Activated CD4-positive, alpha-beta T cell treated with anti-CD3 and anti-CD28 coated beads, Interleukin-2, amount 10 ng/mL, durations not matched to agents 7 days and 5 days (primary cell): ENCODE measurements at places on chromosomes 3 and 15. TPM values are rescaled to one million over a fixed set of nuclear protein-coding genes. Genes with fewer than 3 reads are reported as not detected.

Gene LRRC28
- total RNA-seq = 26.0 TPM

DNA sequence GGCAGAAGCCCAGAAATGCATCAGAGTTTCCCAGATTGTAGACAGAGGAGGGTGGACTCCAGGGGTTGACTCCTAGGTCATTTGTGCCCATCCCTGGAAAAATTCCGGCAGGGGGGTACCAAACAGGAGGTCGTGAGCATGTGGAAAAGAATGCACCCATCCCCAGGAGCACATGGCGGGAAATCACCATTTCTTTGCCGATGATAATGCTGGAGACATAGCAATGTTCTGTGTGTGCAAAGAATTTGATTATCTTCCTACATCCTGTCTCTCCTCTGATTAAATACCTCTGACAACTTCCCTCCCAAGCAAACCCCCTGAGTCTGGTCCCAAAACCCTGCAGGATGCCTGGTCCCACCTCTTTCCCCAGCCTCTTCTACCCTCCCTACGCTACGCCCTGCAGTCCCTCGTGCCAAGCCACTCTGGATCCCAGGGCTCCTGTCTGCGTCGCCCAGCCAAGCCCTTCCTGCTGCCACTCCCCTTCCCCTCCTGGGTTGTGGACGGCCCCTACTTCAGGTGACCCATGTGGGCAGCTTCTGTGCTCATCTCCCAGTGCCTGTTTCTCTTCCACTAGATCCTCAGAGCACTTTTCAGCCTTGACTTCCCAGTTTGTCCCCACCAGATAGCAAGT lies 15.8 kb downstream of the WNT7A start:
- H3K4me3 ChIP-seq = no peak overlapping the region
- peaks cover 4% of the 10 kb centered on the region for H3K36me3 ChIP-seq
- peaks cover 5% of the 10 kb centered on the region for H3K27me3 ChIP-seq
- H3K27ac ChIP-seq = no peak overlapping the region
- DNase-seq = no peak
- H3K4me1 ChIP-seq = peaks cover 52% of the 10 kb centered on the region

- H3K27me3 ChIP-seq = no peaks in the 10 kb centered on the region
- no peak overlapping the region for H3K4me3 ChIP-seq
- no peak for DNase-seq
- H3K36me3 ChIP-seq = peaks cover 3% of the 10 kb centered on the region
- H3K4me1 ChIP-seq = peaks cover 22% of the 10 kb centered on the region
These were observed 22.5 kb downstream of the TTC21A start for GRCh38 chr3:39130026-39130425.

- H3K4me1 ChIP-seq = peaks cover 20% of the 10 kb centered on the region
- peaks cover 17% of the 10 kb centered on the region for H3K27me3 ChIP-seq
- peak overlapping the region; percentile 61 for H3K4me3 ChIP-seq
- no peaks in the 10 kb centered on the region for H3K36me3 ChIP-seq
These were observed 995 bp downstream of the ADAMTS17 start for GRCh38 chr15:100340721-100341238.

Gene CELSR3
- 8.6 TPM for total RNA-seq

Gene CHRM5
- not detected for total RNA-seq

DNA sequence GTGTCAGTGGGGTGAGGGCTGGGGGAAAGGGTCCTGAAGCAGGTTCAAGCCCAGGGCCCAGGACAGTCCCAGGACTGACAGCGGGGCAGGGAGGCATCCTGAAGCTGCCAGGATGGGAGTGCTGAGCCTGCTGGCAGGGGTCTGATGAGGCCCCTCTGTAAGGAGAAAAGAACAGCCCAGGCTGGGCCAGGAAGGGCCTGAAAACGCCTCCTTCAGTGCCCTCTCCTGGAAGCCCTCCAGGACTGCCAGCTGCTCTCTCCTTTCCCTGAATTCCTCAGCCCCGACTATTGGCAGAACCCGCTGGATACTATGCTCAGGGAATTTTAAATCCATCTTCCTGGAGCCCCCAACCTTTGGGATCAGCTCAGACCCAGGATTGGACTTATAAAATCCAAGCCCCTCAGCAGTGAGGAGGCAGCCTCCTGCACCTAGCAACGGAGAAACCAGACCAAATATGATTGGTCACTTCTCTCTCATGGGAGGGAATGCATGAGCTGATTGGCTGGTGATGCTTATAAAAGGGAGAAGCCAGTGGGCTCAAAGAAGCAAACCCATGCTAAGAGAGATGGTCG lies 203.5 kb upstream of the LINGO1 start:
- H3K36me3 ChIP-seq = no peaks in the 10 kb centered on the region
- no peak overlapping the region for H3K4me3 ChIP-seq

Gene PRSS50
- total RNA-seq = not detected

GRCh38 chr3:136021803-136022202 lies 56.3 kb downstream of the PPP2R3A start:
- H3K4me1 ChIP-seq = no peaks in the 10 kb centered on the region
- H3K36me3 ChIP-seq = no peaks in the 10 kb centered on the region
- no peak for DNase-seq
- H3K27ac ChIP-seq = no peak overlapping the region
- no peak overlapping the region for H3K4me3 ChIP-seq

- H3K27ac ChIP-seq = no peak overlapping the region
- no peaks in the 10 kb centered on the region for H3K36me3 ChIP-seq
- H3K4me3 ChIP-seq = no peak overlapping the region
These were observed 131.0 kb downstream of the PDZRN3 start for GRCh38 chr3:73493543-73494308.

DNA sequence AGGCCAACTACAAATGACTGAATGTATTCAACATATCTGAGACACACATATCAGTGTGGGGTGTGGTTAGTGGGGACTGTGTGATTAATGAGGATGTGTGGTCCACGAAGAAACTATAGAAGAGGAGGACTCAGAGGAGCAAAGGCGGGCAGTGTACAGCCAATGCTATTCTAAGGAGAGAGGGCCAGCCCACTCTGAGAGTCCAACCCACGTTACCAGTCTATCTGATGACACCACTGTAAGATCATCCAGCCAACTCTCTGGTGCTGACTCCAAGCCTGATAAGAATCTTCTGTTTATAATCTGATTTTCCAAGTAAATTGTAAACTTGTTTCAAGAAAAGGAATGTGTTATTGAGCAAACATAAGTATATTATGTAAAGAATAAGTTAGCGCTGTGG lies 47.2 kb downstream of the MCF2L2 start:
- H3K4me1 ChIP-seq = peaks cover 13% of the 10 kb centered on the region
- H3K27ac ChIP-seq = no peak overlapping the region
- H3K27me3 ChIP-seq = no peaks in the 10 kb centered on the region
- no peak overlapping the region for H3K4me3 ChIP-seq
- H3K36me3 ChIP-seq = no peaks in the 10 kb centered on the region

DNA sequence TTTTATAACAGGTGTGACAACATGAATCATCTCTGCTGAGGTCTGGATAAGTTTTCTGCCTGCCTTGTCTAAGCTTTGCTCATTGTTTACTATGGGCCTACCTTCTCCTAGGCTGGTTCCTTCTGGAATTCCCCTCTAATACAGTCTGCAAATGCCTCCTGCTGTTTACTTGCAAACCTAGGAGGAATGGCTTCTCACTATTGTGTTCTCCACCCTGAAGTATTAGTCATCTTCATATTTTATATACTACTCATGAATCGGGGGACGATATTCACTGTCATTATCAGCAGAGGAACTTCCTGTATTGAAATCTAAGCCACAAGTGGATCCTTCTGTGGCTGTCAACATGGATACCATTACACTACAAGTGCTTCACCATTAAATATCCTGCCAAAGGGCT lies 154.8 kb downstream of the PLCL2 start:
- peaks cover 38% of the 10 kb centered on the region for H3K36me3 ChIP-seq
- no peak overlapping the region for H3K27ac ChIP-seq
- no peaks in the 10 kb centered on the region for H3K27me3 ChIP-seq
- no peak for DNase-seq
- H3K4me1 ChIP-seq = peaks cover 23% of the 10 kb centered on the region

DNA sequence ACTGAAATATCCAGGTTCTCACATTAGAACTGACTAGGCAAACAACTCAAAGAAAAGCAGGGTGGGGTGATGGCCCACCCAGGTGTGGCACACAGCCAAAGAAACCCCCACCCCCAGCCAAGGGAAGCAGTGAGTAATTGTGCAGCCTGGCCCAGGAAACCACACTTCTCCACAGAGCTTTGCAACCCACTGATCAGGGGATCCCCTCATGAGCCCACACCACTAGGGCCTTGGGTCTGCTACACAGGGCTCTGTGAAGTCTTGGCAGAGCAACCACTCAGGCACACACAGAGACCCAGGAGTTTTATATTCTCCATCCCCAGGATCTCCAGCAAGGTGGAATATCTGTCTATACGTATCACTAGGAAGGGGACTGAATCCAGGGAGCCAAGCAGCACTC lies 22.2 kb upstream of the TRIM42 start:
- no peaks in the 10 kb centered on the region for H3K4me1 ChIP-seq
- peaks cover 13% of the 10 kb centered on the region for H3K27me3 ChIP-seq
- no peak for DNase-seq
- no peak overlapping the region for H3K27ac ChIP-seq
- no peaks in the 10 kb centered on the region for H3K36me3 ChIP-seq
